ENCODE measurements at places on chromosomes 6 and 20. TPM values are rescaled to one million over a fixed set of nuclear protein-coding genes. Genes with fewer than 3 reads are reported as not detected.

GRCh38 chr20:45484676-45485075 is 15.1 kb downstream of the WFDC2 start:
- DNase-seq, result no peak

- DNase-seq, result no peak
Measured at GRCh38 chr6:150932996-150933395, 67.5 kb downstream of the MTHFD1L start.

Gene TMEM200A
- not detected for total RNA-seq

Gene EDN3
- not detected for total RNA-seq

Gene SPAG4
- 3.6 TPM for total RNA-seq

Gene TRIM40
- total RNA-seq, result not detected
